CD4-positive, alpha-beta T cell treated with Interleukin-4 for 1 hour (primary cell): ENCODE measurements at places on chromosomes 16 and 17.
A peak's percentile ranks its signal among the peaks of the same experiment; 100 is the strongest.

- no peak for DNase-seq
Measured at GRCh38 chr17:74316220-74316619, 9.8 kb upstream of the KIF19 start.

- no peak for DNase-seq
Measured at GRCh38 chr16:72768591-72768990, 279.3 kb downstream of the ZFHX3 start.

DNA sequence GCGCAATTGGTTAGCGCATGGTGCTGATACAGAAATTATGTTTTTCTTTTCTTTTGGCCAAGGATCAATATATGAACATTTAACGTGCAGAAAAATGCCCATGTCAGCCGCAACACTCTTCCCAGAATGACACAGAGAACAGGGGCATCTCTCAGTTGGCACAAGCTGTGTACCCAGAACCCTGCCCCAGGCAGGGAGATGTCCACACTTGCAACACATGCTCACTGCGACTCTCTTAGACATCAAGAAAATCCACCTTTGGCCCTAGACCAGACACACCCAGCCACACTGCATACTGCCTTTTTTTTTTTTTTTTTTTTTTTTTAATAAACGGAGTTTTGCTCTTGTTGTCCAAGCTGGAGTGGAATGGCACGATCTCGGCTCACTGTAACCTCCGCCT lies 17.0 kb downstream of the PITPNA start:
- DNase-seq: no peak

DNA sequence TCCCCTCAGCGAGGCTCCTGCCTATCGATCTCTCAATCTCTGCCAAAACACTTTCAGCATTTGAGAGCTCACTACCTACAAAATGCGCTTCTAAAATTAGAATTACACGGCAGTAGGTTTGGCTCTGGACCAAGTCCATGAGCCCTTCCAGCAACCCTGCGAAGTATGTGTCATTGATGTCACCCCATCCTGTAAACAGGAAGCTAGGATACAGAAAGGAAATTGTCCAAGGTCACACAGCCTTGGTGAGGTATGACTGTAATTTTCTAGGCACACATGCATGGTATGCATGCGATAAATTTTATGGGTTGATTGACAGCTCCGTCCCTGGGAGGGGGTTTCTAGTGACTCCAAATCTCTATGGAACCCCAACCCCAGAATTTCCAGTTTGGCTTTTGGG lies 330.3 kb upstream of the CDH5 start:
- DNase-seq: no peak

GRCh38 chr17:21285164-21286065 lies 904 bp downstream of the MAP2K3 start:
- DNase-seq: no peak

- DNase-seq: no peak
Measured at GRCh38 chr16:84278968-84279367, 15.7 kb upstream of the WFDC1 start.

- no peak for DNase-seq
Measured at GRCh38 chr17:39132192-39132610, 19.2 kb downstream of the PLXDC1 start.

DNA sequence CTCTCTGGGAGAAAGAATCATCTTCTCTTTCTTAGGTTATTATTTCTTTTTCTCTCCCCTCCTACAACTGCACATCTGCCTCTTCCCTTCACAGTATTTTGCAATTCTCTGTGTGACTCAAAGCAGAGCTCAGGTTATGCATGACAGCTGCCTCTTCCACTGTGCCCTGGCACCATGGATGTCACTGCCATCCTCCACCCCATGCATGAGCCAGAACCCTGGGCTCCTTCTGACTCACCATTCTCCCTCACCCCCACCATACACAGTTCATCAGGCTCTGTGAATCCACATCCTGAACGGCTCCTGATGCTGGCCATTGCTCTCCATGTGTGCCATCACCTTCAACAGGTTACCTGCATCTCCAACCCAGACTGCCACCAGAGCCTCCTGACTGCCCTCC lies 23.9 kb downstream of the CA10 start:
- no peak for DNase-seq

GRCh38 chr16:17469011-17469740 lies 1.6 kb downstream of the XYLT1 start:
- DNase-seq: no peak

DNA sequence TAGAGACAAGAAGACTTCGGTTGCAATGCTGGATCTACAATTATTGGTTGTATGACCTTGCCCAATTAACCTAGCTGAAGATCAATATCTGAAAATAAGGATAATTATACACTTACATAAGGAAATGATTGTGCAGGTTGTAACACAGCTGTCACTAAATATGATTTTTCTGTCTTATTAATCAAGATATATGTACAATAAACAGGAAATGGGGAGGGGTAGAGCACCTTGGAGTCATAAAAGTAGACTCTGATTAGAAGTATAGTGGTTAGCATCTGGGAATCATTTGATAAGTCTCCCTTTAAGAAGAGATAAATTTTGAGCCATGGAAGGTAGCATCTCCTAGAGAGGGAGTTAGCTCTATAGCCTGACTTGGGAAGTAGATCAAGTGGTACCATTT lies 369.2 kb downstream of the SHISA9 start:
- no peak for DNase-seq

DNA sequence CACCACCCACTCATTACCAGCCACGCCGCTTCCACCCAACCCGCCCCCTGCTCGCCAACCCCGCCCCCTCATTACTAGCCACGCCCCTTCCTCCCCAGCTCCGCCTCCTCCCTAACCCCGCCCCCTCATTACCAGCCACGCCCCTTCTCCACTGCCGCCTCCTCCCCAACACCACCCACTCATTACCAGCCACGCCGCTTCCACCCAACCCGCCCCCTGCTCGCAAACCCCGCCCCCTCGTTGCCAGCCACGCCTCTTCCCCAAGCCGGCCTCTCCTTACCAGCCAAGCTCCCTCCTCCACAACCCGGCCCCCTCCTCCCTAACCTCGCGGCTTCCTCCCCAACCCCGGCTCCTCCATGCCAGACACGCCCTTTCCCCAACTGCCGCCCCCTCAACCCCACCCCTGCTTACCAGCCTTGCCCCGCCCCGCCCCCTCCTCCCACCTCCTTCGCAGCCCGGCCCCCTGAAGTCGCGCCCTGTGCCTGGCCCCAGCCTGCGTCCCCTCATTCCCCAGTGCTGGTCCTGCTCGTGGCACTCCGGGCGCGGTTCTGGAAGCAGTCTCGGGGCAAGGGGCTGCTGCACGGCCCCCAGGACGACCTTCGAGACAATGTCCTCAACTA lies 7.3 kb downstream of the SLC22A31 start:
- DNase-seq: peak; percentile 76

- peak; percentile 51 for DNase-seq
Measured at GRCh38 chr16:22191532-22192260, 14.4 kb upstream of the EEF2K start.

DNA sequence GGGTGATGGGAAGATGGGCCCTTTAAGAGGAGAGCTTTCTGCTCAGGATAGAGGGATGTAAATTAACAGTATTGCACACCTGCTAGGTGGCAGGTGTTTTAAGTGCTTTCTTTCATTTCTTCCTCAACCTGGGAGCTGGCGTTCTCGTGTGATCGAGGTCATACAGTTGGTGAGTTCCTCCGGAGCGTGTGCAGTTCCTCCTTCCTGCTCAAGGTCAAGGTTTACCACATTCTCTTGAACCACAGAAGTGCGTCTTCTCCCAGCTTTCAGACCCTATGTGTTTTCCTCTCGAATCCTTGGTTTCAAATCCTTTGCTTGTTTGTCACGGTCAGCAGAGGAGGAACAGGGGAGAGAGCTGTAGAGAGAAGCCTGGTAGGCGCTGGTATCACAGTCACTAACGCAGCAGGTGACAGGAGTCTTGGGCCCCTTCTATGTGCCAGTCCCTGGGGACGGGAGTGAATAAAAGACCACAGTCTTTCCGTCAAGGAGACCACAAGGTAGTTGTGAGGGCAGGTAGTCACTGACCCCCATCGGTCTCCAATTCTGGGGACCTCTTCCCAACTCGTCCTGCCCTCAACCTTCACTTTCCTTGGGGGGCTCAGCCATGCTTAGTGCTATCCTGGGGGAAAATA lies 791 bp downstream of the DNAI2 start:
- peak; percentile 20 for DNase-seq

- DNase-seq: no peak
Measured at GRCh38 chr16:58460219-58460610, 39.7 kb upstream of the NDRG4 start.

GRCh38 chr16:85207357-85207921 lies 95.2 kb upstream of the CIBAR2 start:
- DNase-seq: no peak

DNA sequence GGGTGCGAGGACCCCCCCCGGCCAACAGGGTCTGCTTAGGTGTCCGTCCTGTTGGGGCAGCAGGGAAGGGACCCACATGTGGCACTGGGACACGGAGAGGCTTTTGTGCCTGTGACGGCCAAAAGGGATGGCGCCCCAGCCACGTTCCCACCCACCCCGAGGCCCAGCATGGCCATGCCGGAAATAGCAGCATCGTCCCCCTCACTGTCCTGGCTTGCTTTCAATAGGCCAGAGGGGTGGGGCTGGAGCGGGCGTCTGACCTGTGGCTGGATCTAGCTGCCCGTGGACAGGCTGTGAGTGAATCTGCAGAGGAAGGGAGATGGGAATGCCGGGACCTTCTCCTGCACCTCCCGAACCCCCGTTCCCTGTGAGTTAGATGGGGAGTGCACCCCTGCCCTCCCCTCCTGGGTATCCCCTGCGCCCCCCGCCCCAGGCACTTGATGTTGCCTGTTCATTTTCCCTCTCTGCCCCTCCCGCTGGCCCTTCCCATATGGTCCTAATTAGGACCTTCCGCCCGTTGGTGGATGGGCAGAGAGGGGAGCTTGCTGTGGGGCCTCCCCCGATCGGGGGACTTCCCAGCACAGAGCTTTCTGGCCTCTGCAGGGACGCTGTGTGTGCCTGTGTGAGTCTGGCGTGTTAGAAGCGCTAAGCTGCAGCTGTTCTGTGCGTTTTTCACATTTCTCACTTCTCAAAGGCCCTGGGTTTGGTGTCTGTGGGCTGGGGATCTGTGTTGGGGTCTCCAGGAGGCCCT lies 292.8 kb downstream of the SEC14L1 start:
- DNase-seq: no peak

- DNase-seq: no peak
Measured at GRCh38 chr17:76092526-76093413, 10.8 kb downstream of the EXOC7 start.

DNA sequence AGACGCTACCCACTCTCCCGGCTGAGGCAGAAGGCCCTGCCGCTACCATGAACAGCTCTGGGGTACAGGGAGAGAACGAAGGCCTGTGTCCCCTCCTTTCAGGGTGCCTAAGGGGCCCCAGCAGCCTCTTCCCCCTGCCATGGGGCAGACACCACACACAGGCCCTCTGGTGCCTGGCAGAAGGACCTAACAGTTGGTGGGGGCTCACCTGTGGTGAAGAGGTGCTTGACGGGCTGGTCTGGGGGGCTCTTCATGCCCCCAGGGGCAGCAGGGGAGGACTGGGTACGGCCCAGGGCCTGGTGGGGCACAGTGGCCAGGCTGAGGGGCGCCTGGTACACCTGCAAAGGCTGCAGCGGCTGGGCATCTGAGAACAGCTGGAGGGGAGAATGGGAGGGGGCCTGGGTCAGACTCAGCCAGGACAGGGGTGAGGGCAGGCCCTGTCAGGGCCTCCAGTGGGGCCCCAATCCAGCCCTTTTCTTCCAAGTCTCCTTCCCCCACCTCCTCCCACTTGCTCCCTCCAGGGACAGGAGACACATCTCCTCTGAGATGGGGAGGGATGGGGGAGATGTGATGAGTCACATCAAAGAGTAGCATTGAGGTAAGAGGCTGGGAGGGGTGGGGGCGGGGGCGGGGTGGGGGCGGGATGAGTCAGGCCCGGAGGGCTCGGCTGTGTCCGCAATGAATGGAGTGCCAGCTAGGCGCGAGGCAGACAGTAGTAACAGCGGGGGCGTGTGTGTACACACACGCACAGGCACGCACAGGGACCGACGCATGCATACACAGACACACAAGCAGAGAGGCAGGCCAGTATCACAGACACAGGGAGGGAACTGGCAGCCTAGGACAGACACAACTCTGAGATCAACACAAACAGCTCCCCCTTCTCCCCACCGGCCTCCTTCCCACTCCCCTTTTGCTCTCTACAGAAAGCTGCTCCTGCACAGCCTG lies 16.1 kb downstream of the G6PC3 start:
- no peak for DNase-seq

DNA sequence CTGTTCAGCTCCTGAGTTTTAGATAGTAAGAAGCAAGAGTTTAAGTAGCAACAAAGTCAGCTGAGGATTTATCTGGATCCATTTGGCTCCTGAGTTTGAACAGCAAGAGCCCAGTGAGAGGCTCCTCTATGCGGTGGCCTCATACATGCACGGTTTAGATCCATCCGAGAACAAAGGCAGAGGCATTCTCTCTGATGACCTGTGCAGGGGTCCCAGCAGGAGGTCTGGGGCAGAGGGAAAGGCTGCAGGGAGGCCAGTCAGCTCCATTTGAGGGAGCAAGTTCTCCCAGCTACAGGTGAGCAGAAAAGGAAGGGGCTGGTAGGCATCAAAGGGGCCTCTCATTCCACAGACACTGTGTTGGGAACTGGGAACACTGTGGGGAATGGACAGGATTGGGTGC lies 16.5 kb downstream of the PITPNM3 start:
- DNase-seq: no peak

DNA sequence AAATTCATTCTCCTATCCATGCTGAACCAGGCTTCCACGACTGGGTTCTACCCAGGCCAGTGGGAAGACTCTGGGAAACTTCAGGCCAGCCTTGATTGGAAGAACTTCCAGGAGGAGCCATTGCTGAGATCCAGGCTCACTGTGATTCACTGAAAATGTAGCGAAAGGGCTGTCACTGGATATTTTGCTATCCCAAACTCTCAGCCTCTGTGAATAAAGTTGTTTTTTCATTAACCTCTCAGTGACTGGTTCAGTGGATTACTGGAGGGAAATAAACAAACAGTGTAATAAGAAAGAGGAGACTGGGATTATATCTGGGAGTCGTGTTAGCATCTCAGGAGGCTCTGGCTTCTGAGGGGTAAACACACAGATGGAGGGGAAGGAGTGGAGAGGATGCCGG lies 3.1 kb downstream of the FOXL1 start:
- no peak for DNase-seq

- DNase-seq: no peak
Measured at GRCh38 chr16:75382611-75383010, 50.7 kb downstream of the CFDP1 start.

DNA sequence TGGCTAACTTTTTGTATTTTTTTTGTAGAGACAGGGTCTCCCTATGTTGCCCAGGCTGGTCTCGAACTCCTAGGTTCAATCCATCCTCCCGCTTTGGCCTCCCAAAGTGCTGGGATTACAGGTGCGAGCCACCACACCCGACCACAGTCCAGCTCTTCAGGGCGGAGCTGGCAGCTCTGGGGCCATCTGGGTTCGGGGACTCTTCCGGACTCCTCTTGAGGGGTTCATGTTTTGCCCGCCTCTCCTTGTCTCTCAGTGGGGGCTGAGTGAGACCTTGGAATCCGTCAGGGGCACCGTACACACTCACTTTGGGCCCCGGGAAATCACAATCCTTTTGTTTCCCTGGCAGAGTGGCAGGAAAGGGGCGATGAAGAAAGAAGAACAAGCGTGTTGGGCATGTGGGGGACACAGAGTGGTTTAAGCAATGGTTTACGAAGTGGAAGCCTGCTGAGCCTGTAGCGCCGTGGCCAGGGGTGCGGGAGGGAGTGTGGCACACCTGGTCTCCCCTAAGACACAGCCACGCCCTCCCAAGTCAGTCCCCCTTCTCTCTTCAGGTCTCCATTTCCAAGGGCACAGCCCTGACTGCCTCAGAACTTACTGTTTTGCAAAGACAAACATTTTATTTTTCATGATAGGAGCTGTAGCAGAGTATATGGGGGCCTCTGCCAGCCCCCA lies 26.1 kb downstream of the TNS4 start:
- no peak for DNase-seq

GRCh38 chr16:57348327-57348726 lies 10.3 kb upstream of the CCL22 start:
- no peak for DNase-seq
